ENCODE measurements at places on chromosomes 2 and 18. TPM values are rescaled to one million over a fixed set of nuclear protein-coding genes. Genes with fewer than 3 reads are reported as not detected.
A peak's percentile ranks its signal among the peaks of the same experiment; 100 is the strongest.

- no peak overlapping the region for H3K27ac ChIP-seq
- H3K4me3 ChIP-seq, result no peak overlapping the region
- peaks cover 77% of the 10 kb centered on the region for H3K27me3 ChIP-seq
- H3K4me1 ChIP-seq, result peaks cover 2% of the 10 kb centered on the region
- no peak for DNase-seq
Measured at GRCh38 chr2:219335373-219335786, 2.8 kb upstream of the RESP18 start.

GRCh38 chr2:240953426-240954410 lies 44.7 kb upstream of the SNED1 start:
- peaks cover 32% of the 10 kb centered on the region for H3K27me3 ChIP-seq
- H3K4me3 ChIP-seq, result no peak overlapping the region
- no peak overlapping the region for H3K27ac ChIP-seq
- DNase-seq, result no peak
- H3K36me3 ChIP-seq, result no peaks in the 10 kb centered on the region

GRCh38 chr2:45283764-45284620 lies 274.7 kb upstream of the SIX2 start:
- no peak for DNase-seq
- H3K4me3 ChIP-seq, result no peak overlapping the region
- no peaks in the 10 kb centered on the region for H3K27me3 ChIP-seq
- peaks cover 1% of the 10 kb centered on the region for H3K36me3 ChIP-seq
- H3K4me1 ChIP-seq, result peaks cover 70% of the 10 kb centered on the region
- H3K27ac ChIP-seq, result peak overlapping the region; percentile 94

SLC16A14 gene
- 4.9 TPM for total RNA-seq

SKOR2 gene
- total RNA-seq, result not detected

PIAS2 gene
- total RNA-seq, result 36.2 TPM

GRCh38 chr2:241888641-241889040 lies 19.1 kb downstream of the RTP5 start:
- no peaks in the 10 kb centered on the region for H3K4me1 ChIP-seq
- no peaks in the 10 kb centered on the region for H3K36me3 ChIP-seq
- peaks cover 5% of the 10 kb centered on the region for H3K27me3 ChIP-seq
- DNase-seq, result no peak
- no peak overlapping the region for H3K27ac ChIP-seq
- no peak overlapping the region for H3K4me3 ChIP-seq

FAM237A gene
- total RNA-seq, result not detected

EVA1A gene
- 27.3 TPM for total RNA-seq

- no peaks in the 10 kb centered on the region for H3K36me3 ChIP-seq
- no peak overlapping the region for H3K4me3 ChIP-seq
- H3K27me3 ChIP-seq, result no peaks in the 10 kb centered on the region
- no peak for DNase-seq
Measured at GRCh38 chr2:45890819-45891218, 239.3 kb downstream of the PRKCE start.

GRCh38 chr18:63317982-63318888 lies 1.3 kb downstream of the BCL2 start:
- H3K4me3 ChIP-seq, result peak overlapping the region; percentile 90
- H3K27me3 ChIP-seq, result no peaks in the 10 kb centered on the region
- H3K4me1 ChIP-seq, result peaks cover 49% of the 10 kb centered on the region
- no peaks in the 10 kb centered on the region for H3K36me3 ChIP-seq
- no peak for DNase-seq

GRCh38 chr18:68282232-68282631 lies 432.7 kb downstream of the TMX3 start:
- no peaks in the 10 kb centered on the region for H3K4me1 ChIP-seq
- no peak for DNase-seq
- no peak overlapping the region for H3K4me3 ChIP-seq
- H3K27me3 ChIP-seq, result no peaks in the 10 kb centered on the region
- no peaks in the 10 kb centered on the region for H3K36me3 ChIP-seq

- H3K4me3 ChIP-seq, result no peak overlapping the region
- H3K27me3 ChIP-seq, result no peaks in the 10 kb centered on the region
- H3K4me1 ChIP-seq, result peaks cover 32% of the 10 kb centered on the region
Measured at GRCh38 chr2:209431701-209432100, 7.9 kb downstream of the MAP2 start.

GPR75 gene
- 1.2 TPM for total RNA-seq

DNA sequence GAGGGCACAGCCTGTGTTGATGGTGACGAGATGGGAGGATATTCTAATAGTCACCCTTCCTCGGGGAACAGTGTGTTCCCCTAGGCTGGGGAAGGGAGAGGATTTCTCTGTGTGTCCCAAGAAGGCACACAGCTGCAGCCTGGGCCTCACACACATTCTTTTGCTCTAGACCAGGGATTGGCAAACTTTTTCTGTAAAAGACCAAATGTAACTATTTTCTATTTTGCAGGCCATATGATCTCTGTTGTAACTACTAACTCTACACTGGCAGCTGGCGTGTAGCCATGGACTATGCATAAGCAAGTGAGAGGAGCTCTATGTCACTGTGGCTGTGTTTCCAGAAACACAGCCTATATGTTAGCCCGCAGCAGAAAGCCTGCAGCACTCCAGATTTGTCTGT lies 65.8 kb downstream of the ARHGAP28 start:
- no peak overlapping the region for H3K4me3 ChIP-seq
- H3K36me3 ChIP-seq, result peaks cover 3% of the 10 kb centered on the region

ERICH2 gene
- total RNA-seq, result 2.6 TPM

LDLRAD4 gene
- 78.2 TPM for total RNA-seq

DNA sequence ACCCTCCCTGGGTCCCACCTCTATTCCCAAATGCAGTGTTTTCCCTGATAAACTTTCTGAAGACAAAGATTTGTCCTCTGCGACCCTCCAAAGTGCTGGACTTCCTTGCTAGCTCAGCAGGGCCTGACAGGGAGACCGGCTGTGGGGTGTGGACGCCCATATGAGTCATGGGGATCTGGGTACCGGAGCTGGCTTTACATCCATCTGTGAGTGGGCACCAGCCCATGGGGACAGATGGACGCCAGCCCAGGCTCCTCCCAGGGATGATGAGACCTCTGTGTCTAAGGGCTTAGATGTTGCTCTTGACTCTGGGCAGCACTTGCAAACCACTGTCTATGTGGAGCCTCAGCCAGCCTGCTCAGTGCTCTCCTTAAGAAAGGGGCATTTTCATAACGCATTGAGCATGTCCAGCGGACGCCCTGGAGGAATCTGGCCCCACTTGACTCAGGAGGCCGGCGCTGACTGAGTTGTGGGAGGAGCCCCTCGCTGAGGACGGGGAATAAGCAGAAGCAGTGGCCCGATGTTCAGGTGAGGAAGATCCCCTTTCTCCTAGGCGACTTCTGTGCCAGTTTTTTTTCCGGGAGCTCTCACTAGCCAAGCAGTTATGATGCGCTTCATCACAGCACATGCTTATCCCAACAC lies 229.4 kb upstream of the MYT1L start:
- H3K4me1 ChIP-seq, result no peaks in the 10 kb centered on the region
- H3K36me3 ChIP-seq, result no peaks in the 10 kb centered on the region
- H3K4me3 ChIP-seq, result no peak overlapping the region
- H3K27ac ChIP-seq, result no peak overlapping the region
- DNase-seq, result no peak

DNA sequence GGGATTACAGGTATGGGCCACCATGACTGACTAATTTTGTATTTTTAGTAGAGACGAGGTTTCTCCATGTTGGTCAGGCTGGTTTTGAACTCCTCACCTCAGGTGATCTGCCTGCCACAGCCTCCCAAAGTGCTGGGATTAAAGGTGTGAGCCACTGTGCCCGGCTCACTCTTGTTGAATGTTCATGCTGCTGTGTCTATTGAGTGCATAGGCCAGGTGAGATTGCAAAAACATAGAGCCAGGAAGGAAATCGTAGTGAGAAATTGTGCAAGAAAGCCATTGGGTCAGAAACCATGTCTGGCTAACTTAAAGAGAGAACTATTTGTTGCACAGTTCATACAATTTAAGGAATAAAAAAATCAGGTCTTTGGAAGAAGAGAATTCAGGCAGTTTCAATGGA lies 45.5 kb upstream of the FZD5 start:
- DNase-seq, result no peak
- H3K27me3 ChIP-seq, result no peaks in the 10 kb centered on the region
- H3K27ac ChIP-seq, result no peak overlapping the region
- no peak overlapping the region for H3K4me3 ChIP-seq

CD302 gene
- 10.6 TPM for total RNA-seq

IGFBP5 gene
- 500 TPM for total RNA-seq

DNA sequence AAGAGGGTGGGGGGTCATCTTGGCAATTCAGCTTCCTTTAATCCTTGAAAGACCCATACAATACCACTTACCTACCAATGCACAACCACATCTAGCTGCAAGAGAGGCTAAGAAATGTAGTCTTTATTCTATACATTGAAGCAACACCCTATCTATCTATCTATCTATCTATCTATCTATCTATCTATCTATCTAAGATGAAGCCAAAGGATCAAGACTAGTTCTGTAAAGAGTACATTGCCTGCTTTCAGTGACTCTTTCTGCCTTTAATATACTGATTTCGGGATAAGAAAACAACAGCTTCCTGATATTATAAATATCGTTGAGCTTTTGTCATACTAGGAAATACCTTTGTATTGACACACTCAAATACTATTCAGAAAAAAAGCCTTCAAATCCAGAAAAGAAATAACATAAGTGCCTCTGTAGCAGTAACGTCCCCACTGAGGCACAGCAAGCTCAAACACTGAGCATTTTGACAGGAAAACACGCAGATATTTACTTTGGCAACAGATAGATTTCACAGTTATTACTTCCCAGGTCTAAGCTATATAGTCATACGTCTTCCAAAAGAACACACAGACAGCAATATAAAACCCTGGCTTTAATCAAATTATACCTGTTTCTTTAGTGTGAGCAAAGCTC lies 139.4 kb upstream of the SERTAD2 start:
- peak overlapping the region; percentile 42 for H3K27ac ChIP-seq
- H3K36me3 ChIP-seq, result no peaks in the 10 kb centered on the region

- no peak for DNase-seq
- peaks cover 2% of the 10 kb centered on the region for H3K4me1 ChIP-seq
- H3K27me3 ChIP-seq, result no peaks in the 10 kb centered on the region
- no peak overlapping the region for H3K4me3 ChIP-seq
- H3K36me3 ChIP-seq, result no peaks in the 10 kb centered on the region
Measured at GRCh38 chr2:62334440-62335058, 138.6 kb downstream of the B3GNT2 start.

DNA sequence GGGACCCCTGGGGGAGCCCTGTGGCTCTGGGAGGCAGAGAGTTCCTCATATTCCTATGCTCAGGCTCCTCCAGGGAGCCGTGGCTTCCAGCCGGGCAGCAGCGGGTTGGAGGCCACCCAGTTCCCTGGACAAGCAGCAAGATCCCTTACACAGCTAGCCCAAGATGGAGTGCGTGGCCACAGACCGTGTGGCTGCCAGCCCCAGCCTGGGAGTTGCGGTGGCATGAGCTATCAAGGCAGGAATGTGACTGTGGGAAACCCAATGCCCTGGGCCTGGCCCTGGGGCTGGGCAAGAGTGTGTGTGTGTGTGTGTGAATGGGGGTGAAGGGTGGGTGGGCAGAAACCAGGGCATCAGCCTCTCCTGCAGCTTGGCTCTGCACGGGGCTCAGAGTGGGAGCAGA lies 130.5 kb downstream of the DYSF start:
- no peak for DNase-seq
- peaks cover 12% of the 10 kb centered on the region for H3K36me3 ChIP-seq
- H3K4me1 ChIP-seq, result peaks cover 23% of the 10 kb centered on the region
- no peak overlapping the region for H3K27ac ChIP-seq
- no peak overlapping the region for H3K4me3 ChIP-seq

GRCh38 chr2:31729442-31730092 lies 148.8 kb upstream of the SRD5A2 start:
- H3K4me3 ChIP-seq, result no peak overlapping the region
- H3K27me3 ChIP-seq, result peaks cover 6% of the 10 kb centered on the region
- no peaks in the 10 kb centered on the region for H3K4me1 ChIP-seq
- H3K36me3 ChIP-seq, result no peaks in the 10 kb centered on the region
- H3K27ac ChIP-seq, result no peak overlapping the region
- DNase-seq, result no peak

DNA sequence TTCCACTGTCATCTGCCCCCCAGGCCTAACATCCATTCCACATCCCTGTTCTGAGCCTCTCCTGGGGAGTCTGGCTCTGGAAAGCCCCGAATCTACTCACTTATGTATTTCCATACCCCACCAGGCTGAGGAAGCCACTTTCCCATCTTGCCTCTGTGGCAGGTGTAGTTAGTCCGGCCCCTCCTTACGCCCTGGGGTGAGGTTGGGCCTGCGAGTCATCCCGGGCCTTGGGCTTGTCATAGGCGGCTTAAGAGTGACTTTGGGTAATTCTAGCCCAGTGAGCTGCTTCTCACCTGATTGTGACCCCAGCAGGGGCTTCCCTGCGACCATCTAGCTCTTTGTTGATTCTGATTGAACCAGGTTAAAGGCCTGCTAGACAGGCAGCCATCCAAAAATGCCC lies 21.1 kb downstream of the PCARE start:
- no peak overlapping the region for H3K4me3 ChIP-seq
- H3K4me1 ChIP-seq, result peaks cover 9% of the 10 kb centered on the region
- no peaks in the 10 kb centered on the region for H3K36me3 ChIP-seq
- H3K27ac ChIP-seq, result no peak overlapping the region
- H3K27me3 ChIP-seq, result peaks cover 2% of the 10 kb centered on the region

- peak overlapping the region; percentile 69 for H3K27ac ChIP-seq
- no peaks in the 10 kb centered on the region for H3K36me3 ChIP-seq
- H3K4me3 ChIP-seq, result no peak overlapping the region
Measured at GRCh38 chr2:231522418-231523180, 7.6 kb downstream of the NMUR1 start.
